Cardiac muscle cell (in vitro differentiated cells and primary cell): ENCODE measurements at places on chromosomes 7 and 10.

- no peak for DNase-seq
Observed at GRCh38 chr10:79442171-79443040, 3.0 kb downstream of the ZCCHC24 start.

- no peak for DNase-seq
Observed at GRCh38 chr10:77732213-77733003, 94.8 kb upstream of the KCNMA1 start.

DNA sequence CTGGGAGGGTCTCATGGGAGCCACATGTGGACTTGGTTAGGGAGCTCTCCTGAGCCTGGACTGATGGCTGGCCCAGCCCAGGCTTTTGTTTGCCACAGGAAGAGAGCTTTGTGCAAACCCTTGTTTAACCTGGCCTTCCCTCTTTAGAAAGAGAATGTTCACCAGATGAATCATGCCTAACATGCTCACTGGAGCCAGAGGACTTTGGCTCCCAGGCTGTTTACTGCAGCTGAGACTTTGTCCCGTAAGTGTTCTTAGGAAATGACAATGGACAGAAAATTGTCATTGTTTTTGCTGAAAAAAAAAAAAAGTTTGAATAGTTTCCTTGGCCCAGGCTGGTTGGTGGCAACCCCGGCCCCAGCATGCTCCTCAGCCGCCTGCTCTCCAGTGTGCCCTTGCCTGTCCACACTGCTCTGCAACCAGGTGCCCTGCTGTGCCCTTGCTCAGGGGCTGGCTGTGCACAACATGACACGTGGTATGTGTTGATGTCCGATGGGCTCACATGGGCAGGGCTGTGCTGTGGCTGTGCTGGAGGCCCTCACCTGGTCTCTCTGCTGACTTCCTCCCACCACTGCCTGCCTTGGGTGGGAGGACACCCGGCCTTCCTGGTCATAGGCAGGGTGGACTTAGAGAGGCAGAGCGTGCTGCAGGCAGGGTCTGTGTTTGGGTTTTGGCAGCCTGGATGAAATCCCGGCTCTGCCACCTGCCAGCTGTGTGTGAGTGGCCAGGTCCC lies 215.3 kb upstream of the ZNF32 start:
- DNase-seq, result peak; percentile 82

DNA sequence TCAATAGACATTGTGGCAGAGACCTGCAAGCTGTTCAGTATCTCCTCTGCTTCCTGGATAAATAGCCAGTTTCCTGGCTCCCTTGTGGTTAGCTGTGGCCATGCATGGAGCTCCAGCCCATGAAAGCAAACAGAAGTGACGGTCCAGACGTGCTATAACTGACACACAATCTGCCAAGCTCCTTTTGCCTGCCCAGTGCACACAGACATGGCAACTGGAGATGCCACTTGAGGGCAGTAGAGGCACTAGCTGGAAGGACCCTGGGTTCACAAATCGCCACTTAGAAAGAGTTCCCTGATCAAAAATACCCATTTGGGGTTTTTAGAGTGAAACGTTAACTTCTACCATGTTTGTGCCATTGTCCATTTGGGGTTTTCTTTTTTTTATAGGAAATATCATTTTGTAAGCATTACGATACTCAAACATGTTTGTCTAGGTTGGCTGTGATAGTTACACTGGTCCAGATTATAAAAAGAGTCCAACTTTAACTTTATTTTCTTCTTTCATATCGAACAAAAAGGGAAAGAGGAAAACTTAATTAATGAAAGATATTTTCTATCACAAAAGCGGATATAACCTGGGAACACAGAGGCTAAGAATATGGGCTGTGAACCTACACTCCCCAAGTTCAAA lies 31.3 kb downstream of the KIN start:
- DNase-seq, result no peak

DNA sequence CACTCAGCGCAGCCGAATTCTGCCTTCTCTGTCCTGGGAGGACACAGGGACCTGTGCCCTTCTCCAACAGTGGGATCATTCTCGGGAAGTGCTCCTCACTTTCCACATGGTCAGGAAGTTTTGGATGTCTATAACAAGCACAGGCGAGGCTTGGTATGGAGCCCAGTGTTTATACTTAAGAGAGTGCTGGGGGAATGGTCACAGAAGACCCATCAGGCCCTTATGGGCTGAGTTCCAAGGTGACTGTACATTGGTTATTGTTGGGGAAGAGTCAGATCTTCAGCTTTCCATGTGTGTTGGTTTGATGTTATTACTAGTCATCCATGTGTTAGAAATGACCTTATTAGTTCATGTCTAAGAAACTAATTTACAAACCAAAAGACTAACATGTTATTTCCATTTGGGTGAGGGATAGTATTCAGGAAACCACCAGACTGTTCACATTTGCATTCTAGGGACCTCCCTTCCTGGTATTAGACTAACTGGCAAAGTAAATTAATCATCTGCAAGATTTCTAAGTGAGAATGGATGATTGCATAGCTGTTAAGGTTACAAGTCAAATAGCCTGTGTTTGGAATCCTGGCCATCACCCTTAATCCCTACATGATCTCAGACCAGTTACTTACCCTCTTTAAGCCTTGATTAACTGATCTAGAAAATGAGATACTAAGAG lies 834.2 kb downstream of the LRMDA start:
- DNase-seq, result no peak

- peak; percentile 56 for DNase-seq
Observed at GRCh38 chr7:113015034-113015645, 71.5 kb downstream of the GPR85 start.

DNA sequence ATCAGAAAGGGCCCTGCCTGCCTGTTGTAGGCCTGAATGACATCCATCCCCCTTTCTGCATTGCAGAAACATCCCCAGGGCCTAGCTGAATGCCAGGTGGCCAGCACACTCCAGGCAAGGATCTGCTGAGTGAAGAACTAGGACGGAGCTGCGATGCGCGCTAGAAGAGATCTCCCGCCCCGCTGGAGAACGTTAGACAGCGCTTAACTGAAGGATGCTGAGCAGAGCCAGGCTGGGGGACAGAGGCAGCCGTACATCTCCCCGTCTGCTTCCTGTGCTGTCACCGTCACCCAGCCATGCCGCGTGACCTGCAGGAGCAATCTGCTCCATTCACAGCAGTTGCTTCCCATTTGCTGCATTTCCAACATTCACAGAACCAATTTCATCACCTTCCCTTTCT lies 73.3 kb downstream of the FAM53B start:
- DNase-seq, result no peak

DNA sequence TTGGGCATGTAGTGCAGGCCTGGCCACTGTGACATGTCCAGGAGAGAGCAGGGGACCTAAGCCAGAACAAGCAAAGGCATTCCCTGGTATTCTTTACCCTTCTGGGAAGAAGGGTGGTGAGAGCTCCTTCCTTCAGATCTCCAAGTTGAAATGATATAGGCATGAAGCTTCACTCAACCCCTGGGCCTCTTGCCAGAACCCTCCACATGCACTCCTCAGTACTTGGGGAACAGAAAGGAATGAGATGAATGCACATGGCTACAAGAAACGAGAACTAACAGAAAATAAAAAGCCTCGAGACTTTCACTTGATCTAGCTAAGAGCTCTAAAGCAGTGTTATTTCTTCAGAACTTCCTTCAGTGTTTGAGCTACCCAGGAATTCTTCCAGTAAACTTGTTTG lies 262.2 kb downstream of the ETV1 start:
- peak; percentile 1 for DNase-seq

GRCh38 chr10:119441921-119442757 lies 100.4 kb downstream of the RGS10 start:
- no peak for DNase-seq

- no peak for DNase-seq
Observed at GRCh38 chr10:104109908-104110662, 11.9 kb upstream of the SFR1 start.

GRCh38 chr7:79064187-79064823 lies 389.2 kb downstream of the MAGI2 start:
- DNase-seq, result no peak

- DNase-seq, result no peak
Observed at GRCh38 chr7:5065107-5065407, 19.4 kb downstream of the RBAK start.

GRCh38 chr10:33252324-33252723 lies 82.1 kb downstream of the NRP1 start:
- no peak for DNase-seq
